ENCODE measurements at places on chromosomes 11 and 22.

GRCh38 chr11:115980337-115981103, 476.3 kb upstream of the CADM1 start:
- DNase-seq, result no peak

GRCh38 chr22:38631724-38632123, 24.5 kb downstream of the FAM227A start:
- DNase-seq, result no peak

DNA sequence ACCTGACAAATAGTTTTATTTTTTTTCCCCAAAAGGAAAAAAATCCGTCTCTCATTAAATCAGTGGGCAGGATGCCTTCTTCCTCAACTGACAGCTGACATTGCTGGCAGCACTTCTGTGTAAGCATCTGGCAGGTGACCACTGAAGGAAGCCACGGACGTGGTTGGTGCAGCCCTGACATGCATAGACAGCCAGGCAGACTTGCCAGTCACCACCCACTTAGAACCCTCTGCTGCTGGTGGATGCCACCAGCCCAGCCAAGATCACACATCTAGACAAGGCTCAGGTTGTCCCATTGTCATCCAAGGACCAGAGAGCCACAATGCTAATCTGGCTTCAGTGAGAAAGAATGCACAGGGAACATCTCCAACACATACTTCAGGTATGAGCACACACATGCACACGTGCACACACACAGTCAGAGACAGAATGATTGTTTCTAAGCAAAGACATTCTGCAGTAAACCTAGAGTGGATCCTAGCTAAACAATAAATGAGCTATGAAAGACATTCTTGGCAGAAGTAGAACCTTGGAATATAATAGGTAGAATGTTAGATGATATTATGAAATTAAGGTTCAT, 49.8 kb upstream of the BMAL1 start:
- DNase-seq, result no peak

GRCh38 chr11:121486054-121486453, 33.3 kb upstream of the SORL1-AS1 start:
- DNase-seq, result no peak

GRCh38 chr11:24286238-24286637, 210.6 kb upstream of the LUZP2 start:
- DNase-seq, result no peak

- DNase-seq, result no peak
Measured at GRCh38 chr22:32803020-32803737, 1.7 kb downstream of the TIMP3 start.

DNA sequence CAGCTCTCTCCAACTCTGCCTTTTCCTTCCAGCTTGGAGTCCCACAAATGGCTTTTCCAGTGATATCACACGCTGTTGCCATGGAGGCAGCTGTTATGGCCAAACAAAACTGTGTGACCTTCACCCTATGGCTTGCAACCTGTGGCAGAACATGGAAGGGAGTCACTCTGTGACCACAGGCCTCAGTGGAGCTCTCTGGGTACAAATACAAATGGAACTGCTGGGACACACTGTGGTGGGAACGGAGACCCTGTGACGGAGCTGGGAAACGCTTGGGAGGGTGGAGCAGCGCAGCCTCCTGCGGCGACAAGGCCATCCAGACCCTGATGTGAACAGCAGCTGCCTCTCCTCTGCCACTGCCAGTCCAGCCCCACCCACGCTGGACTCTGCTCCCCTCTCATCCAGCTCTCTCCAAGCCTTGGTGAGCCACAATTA, 162.5 kb downstream of the ETS1 start:
- no peak for DNase-seq

- DNase-seq, result no peak
Measured at GRCh38 chr11:73312851-73313327, 4.8 kb downstream of the ARHGEF17 start.

DNA sequence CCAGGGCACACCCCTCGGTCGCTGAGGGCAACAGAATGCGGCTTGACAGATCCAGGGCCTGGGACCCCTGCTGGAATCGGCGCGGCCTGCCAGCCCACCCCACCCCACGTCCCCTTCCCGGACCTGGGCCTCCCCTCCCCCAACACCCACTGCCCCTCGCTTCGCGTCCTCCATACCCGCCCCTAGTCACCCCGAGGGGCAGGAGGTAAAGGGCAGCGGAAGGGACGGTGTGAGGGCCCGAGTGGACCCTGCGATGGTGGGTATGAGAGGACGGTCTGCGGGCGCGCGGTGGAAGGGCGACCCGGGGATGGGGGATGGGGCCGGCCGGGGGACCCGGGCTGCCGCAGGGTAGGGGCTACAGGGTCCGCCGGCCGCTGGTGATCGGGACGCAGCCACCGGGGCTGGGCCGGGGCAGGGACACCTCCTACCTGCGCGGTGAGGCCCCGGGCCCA, 311 bp downstream of the APBB1 start:
- DNase-seq, result no peak

DNA sequence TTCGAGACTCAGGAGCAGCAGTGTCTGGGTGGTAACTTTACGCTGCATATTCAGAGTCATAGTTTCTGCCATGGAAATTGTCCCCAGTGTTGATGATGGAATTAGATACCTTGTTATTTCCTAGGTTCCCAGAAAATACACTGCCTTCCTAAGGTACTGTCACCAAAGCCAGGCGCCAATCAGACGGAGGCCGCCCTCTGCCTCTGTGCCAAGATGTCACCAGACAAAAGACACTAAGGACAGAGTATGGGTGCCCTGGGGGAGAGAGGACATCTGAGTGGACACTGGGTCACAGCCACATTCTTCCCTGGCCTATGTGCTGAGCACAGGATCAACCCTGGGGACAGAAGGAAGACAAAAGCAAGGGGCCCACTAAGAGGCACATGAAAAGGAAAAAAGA, 11.2 kb downstream of the PLA2G6 start:
- no peak for DNase-seq

GRCh38 chr11:43197379-43197778, 114.4 kb upstream of the API5 start:
- no peak for DNase-seq

DNA sequence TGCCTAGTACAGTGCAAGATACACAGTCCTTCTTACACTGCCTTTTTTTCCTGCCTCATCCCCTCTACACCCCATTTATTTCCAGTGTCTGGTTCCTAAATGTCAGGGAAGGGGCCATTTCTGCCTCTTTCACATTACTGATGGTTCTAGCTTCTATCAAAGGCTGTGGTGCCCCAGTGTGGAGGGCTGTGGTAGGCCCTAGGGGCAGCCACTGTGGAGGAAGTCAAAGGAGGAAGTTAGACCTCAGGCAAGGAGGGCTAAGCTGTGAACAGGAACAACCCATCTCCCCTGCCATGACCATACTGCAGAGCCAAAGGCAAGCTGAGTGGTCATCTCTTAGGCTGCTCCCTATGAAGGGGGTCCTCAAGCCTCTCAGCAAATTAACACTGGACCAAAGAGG, 81.9 kb upstream of the CRTAM start:
- no peak for DNase-seq

GRCh38 chr11:6623391-6624363, 4.5 kb upstream of the TPP1 start:
- DNase-seq, result no peak

DNA sequence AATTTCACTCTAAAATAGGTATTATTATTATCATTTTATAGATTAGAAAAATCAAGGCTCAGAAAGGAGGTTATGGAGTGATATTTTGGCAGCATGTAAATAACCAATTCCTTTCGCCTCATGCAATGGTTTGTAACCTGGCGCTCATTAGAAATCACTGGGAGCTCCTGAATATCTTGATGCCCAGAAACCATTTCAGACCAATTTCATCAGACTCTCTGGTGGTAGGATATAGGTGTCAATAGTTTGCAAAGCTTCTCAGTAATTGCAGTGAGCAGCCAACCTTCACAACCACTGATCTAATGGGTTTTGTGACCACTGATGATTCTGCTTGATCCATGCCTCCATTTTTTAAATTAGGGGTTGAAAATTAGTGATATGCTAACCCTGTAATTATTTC, 57.8 kb upstream of the ZC3H12C start:
- no peak for DNase-seq

DNA sequence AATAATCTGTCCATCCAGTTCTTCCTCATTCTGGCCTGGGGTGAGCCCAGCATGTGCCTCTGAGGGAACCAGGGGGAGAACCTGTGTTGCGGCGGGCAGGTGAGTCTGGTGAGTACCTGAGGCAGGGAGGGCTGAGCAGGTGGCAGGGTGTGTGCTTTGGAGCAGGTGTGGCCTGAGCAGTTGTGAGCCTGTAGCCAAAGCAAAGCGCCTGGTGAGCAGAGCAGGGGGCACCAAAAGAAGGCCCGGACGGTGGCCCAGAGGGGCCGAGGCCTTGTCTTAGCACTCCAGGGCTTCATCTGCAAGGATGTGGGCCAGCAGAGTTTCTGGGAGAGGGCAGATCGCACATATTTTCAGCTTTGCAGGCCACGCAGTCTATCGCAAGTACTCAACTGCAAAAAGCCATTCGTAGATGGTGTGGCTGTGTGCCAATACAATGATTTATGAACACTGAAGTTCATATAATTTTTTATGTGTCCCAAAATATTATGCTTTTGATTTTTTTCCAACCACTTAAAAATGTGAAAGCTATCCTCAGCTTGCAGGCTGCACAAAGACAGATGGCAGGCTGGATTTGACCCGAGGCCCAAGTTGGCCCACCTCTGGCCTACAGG, 8.7 kb downstream of the GLB1L2 start:
- no peak for DNase-seq

GRCh38 chr22:27460591-27461347, 340.8 kb downstream of the MN1 start:
- no peak for DNase-seq

- peak; percentile 27 for DNase-seq
Measured at GRCh38 chr11:14520747-14521151, 563 bp upstream of the PSMA1 start.

DNA sequence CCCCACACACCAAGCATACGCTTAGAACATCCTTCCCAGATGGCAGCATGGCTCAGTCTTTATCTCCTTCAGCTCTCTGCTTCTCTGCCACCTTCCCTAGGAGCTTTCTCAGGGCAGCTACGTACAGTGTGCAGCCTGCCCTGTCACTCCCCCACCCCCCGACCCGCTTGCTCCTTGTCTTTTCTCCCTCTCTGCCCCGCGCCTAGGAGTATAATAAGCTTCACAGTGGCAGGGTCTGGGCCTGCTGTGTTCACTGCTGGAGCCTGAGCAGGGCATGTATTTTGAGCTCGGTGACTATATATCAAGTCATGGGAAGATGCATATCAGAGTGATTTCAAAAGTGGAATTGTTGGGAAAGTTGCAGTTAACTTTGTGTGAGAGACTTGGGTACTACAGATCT, 55.8 kb upstream of the ADSL start:
- no peak for DNase-seq

- no peak for DNase-seq
Measured at GRCh38 chr11:103735497-103736032, 300.9 kb upstream of the DDI1 start.

DNA sequence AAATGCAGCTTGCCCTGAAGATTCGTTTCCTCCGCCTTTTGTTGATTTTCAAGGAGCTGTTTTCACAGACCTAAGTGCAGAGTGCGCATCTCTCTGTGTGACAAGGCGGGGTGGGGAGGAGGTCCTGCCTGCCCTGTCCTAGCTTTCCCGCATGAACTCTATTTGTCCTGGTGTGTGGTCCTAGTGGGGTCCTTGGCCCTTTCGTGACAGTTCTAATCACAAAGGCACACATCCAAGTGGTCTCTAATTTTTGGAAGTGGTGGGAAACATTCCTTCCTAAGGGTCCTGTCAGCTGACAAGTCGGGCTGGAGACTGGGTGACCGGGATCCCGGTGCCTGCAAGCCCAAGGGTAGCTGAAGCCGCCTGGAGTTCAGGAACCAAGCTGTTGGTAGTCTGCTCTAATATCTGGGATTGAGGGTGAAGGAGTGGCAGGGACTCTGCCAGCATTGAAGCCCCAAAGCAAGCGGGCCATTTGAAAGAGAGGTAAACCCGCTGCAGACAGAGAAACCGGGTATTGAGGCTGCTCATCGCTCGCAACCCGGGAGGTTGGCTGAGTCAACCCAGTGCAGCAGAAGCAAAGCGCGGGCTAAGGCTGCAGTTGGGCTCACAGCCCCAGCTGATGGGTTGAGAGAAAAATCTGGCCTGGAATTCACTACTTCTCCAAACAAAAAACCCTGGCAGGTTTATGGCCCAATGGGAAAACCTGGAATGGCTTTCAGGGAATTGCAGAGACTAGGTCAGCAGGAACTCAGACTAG, 28.1 kb upstream of the FBXO3 start:
- DNase-seq, result peak; percentile 88

- no peak for DNase-seq
Measured at GRCh38 chr22:37672920-37673455, 2.4 kb upstream of the LGALS1 start.

GRCh38 chr22:38696606-38697424, 3.9 kb downstream of the JOSD1 start:
- no peak for DNase-seq

GRCh38 chr11:129023968-129024676, 81.5 kb upstream of the TP53AIP1 start:
- no peak for DNase-seq

GRCh38 chr22:24937114-24937513, 9.4 kb downstream of the LHFPL7 start:
- DNase-seq, result peak; percentile 16

DNA sequence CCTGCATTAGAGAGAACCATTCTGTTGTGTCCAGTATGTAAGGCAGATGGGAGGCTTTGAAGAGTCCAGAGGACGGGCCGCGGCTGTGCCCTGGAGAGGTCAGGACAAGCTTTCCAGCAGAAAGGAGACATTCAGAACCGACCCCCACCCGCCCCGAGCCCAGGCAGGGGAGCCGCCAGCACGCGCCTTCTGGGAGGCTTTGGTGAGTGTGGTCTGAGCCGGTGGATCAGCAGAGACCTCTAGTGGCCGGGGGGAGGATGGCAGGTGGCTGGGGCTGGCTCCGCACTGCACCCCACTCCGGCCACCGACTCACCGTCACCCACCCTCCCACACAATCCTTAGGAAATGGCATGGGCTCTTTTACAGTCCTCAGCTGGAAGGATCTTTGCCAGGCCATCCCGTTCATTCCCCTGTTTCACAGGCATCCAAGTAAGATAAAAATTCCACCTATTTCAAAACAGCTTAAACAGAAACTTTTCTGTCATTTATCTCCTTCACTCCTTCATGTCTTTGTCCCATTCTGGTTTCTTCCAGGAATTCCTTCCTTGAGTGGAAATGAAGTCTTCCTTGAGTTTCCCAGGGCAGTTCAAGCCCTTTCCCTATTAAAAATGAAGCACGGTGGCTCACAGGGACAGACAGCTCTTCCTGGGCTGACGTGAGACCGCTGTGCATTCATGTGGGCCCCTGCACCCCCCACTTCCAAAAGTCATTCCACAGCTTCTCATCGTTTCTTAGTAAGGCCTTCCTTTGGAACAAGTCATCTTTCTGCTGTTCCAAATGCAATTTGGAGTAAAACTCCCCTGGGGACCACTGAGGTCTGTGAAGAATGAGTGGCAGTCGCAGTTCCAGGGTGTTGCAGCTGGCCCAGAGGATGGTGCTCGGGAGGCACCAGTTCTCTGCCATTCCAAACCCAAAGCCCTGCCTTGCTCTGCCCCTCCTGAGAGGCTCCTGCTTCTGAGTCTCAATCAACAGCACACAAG, 91.0 kb downstream of the FEZ1 start:
- peak; percentile 30 for DNase-seq

- DNase-seq, result no peak
Measured at GRCh38 chr11:107711861-107712755, at the start of gene SLN. Gene SLN, minus strand, starts transcription at chr11:107712056.

GRCh38 chr11:128983023-128983422, 40.4 kb upstream of the TP53AIP1 start:
- no peak for DNase-seq

GRCh38 chr11:46672381-46672839, 28.0 kb downstream of the ARHGAP1 start:
- no peak for DNase-seq

Measured in COR-L47 (cell line).